Activated naive CD8-positive, alpha-beta T cell treated with anti-CD3 and anti-CD28 coated beads, Interleukin-2, amount 50 U/mL, for 16 hours (primary cell): ENCODE measurements at places on chromosomes 1 and 21.
A peak's percentile ranks its signal among the peaks of the same experiment; 100 is the strongest.

DNA sequence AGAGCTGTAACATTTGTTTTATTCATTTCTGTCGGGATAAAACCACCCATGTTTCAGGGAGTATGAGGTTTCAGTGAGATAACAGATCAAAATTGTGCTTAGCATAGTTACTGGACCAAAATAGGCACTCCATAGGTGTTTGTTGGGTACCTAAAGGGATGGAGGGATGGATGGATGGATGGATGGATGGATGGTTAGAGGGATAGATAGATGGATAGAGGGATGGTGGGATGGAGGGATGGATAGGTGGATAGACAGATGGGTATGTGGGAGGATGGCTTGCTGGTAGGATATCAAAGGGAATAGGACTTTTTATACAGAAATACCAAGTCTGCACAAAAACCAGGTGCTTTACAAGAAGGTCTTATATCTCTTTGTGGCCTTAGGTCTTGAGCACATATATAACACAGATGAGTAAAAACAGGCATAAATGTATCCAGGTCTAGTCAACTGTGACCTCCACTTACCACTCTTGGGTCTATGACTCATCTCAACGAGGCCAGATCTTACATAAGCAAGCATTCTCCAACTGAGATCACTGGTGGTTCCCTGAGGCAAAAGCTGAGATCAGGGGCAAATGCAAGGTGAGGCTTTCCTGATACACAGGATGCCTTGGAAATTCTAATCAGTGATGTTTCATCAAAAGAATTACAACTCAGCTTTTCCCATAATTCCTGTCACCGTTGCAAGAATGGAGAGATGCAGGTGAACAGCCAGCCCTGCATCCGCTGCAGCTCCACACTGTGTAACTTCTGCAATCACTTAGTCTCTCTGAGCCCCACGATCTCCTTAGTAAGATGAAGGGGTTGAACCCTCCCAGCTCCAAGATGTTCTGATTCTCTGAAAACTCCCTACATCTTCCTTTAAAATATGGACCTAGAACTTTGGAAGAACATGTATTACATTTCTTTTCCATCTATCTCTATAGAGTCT, 32.0 kb downstream of the PTAFR start:
- DNase-seq, result no peak

GRCh38 chr21:44372616-44373015, 19.2 kb downstream of the TRPM2 start:
- DNase-seq, result no peak

DNA sequence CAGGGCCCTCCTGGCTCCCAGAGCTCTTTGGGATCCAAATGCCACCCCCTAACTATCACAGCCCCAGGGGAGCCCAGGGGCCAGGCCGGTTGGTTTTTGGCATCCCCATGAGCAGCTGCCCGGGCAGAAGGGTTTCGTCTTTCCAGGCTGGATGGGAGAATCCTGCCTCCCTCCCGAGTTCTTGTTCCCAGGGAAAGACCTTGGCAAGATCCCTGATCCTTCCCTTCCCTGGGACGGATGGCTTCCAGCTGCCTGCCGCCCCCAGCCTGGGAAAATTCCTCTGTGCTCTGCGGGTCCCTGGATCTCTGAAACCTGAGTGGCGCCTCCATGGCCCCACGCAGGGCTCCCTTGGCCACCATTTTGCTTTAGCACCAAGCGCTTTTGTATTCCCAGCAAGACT, 55.6 kb downstream of the TAS1R2 start:
- no peak for DNase-seq

GRCh38 chr1:214707306-214708087, 104.5 kb downstream of the CENPF start:
- no peak for DNase-seq

DNA sequence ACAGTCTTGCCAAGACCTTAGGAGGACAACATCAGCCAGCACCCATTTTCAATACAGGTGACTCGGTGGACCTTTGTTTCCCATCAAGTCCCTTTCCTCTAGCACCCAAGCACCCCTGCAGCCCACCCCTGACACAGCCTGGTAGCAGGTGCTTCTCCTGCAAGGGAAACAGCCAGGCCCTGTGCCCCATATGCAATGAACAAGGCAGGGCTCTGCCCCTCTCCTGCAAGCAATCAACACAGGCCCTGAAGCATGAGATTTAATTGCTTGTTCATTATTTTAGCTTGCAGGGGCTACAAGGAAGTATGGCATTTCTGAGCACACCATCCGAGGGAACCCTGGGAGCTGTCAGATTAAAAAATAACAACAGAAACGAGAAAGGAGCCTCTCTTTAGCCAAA, 35.4 kb downstream of the TCP10L start:
- no peak for DNase-seq

DNA sequence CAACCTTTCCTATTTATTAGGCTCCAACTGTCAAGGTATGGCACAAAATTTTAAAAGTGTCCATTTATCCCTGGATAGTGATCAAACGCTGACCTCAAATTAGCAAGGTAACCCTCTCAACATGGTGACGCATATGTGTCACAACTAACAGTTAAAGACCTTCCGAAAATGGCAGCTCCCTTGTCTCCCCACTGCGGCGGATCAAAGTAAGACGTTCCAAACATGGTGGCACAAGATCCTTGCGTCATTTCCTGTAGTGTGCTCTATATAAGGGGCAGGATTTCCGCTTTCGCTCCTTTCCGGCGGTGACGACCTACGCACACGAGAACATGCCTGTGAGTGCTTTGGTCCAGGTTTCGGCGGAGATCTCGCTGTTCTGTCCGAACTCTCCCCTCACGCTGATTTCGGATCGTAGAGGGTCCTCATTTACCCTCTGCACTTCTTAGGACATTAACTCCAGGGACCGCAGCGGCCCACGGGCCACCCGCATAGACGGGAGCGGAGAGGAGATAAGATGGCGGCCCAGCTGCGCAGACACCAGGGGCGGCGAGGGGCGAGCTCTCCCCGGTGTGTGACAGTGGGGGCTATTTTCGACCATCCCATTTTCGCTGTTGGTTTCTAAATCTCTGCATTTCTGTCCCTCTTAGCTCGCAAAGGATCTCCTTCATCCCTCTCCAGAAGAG, at the start of gene RPS27:
RPS27 (plus strand) TSS at position 295 of the 683 bp plus-strand sequence; CDS start at position 330, 35 bp downstream.
- DNase-seq, result peak; percentile 68

DNA sequence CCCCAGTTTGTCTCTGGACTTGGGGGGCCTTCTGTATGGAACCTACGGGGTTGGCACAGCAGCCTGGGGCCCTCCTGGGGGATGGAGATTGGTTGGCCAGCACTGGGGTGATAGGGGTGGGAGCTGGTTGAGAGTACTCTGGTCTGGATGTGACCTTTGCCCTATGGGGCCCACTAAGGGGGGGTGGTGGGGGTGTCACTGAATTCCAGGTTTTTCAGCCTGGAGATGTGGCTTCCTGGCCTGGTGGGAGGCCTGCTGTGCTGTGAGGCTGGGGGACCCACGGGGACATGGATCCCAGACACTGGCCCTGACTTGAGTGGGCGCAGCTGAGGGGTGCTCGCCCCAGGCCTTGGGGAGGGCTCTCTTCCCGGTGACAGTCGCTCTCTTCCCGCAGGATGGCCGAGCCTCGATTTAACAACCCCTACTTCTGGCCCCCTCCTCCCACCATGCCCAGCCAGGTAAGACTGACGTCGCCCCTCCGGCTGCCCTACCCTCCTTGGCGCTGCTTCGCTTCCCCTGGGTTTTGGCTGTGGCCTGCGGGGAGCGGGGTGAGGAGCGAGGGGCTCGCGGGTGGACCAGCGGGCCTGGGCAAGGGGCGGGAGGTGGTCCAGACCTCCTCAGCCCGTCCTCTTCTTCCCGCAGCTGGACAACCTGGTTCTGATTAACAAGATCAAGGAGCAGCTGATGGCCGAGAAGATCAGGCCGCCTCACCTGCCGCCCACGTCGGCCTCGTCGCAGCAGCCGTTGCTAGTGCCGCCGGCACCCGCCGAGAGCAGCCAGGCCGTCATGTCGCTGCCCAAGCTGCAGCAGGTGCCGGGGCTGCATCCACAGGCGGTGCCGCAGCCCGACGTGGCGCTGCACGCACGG, 19.6 kb downstream of the ZNF362 start:
- no peak for DNase-seq

DNA sequence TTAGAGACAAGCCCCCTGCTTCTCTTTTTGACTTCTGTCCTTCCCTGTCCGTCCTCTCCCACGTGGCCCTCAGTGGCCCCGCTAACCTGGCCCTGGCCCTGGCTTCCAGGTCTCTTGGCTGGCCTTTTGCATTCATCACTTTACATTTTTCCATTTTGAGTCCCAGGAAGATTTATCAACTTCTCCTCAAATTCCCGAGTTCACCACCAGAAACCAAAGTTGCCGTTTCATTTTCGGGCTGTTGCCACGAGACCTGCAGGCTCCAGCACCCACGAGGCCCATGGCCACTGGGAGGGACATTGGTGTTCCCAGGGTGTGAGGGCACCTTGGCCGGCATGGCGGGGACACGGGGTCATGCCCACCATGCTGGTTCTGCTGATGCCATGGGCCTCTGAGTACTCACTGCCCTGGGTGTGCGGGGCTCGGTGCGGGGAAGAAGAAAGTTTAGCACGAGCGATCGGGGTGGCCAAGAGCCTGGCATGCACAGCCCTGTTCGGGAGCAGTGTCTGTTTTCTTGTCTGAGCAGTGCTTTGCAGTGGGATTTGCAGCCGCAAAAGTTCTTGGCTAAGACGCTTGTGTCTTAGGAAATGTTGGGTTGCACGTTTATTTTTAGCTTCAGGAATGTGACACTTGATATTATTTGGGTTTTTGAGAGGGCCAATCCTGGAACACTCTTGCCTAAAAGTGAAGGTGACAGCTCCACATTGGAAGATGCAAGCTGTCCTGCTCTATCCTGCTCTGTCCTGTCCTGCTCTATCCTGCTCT, 40.4 kb upstream of the ADARB1 start:
- no peak for DNase-seq

DNA sequence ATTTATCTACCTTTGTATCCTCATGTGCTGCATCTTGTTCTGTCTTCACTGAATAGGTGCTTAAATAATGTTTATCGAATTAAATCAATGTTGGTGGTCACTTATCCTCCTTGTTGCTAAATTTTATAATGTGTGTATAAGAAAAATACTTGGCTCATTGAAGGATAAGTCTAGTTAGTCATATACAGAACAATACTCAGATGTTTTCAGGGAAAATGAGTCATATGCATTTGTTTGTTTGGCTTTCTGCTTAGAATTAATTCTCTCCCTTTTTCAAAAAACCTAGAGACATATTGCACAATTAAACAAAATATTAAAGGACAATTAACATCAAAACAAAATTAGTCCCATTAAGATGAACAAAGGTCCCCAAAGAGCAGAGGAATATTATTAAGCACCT, 89.0 kb downstream of the UBE2U start:
- no peak for DNase-seq

- DNase-seq, result no peak
Measured at GRCh38 chr1:223363057-223363855, 720 bp downstream of the SUSD4 start.

GRCh38 chr1:99173282-99173681, 91.0 kb upstream of the PLPPR4 start:
- DNase-seq, result no peak

GRCh38 chr1:162013289-162013688, 10.4 kb downstream of the OLFML2B start:
- no peak for DNase-seq
